Activated CD4-positive, alpha-beta T cell treated with anti-CD3 and anti-CD28 coated beads, Interleukin-2, amount 10 ng/mL, durations not matched to agents 24 days and 14 days (primary cell): ENCODE measurements at places on chromosomes 1 and 21. TPM values are rescaled to one million over a fixed set of nuclear protein-coding genes. Genes with fewer than 3 reads are reported as not detected.
A peak's percentile ranks its signal among the peaks of the same experiment; 100 is the strongest.

GRCh38 chr1:208510192-208510952 lies 266.2 kb upstream of the PLXNA2 start:
- DNase-seq = peak; percentile 22
- no peak overlapping the region for H3K27ac ChIP-seq
- no peak overlapping the region for H3K4me3 ChIP-seq
- H3K36me3 ChIP-seq = no peaks in the 10 kb centered on the region

GRCh38 chr1:219279017-219279770 lies 105.5 kb downstream of the LYPLAL1 start:
- no peaks in the 10 kb centered on the region for H3K36me3 ChIP-seq
- no peak overlapping the region for H3K4me3 ChIP-seq
- no peak for DNase-seq
- no peak overlapping the region for H3K27ac ChIP-seq

- H3K36me3 ChIP-seq = no peaks in the 10 kb centered on the region
- no peak overlapping the region for H3K27ac ChIP-seq
- H3K27me3 ChIP-seq = no peaks in the 10 kb centered on the region
- DNase-seq = no peak
- H3K4me3 ChIP-seq = no peak overlapping the region
- no peaks in the 10 kb centered on the region for H3K4me1 ChIP-seq
Measured at GRCh38 chr1:85850238-85850637, 142.0 kb upstream of the ZNHIT6 start.

GRCh38 chr1:170776777-170777176 lies 112.8 kb downstream of the PRRX1 start:
- no peak overlapping the region for H3K27ac ChIP-seq
- H3K27me3 ChIP-seq = no peaks in the 10 kb centered on the region
- H3K4me1 ChIP-seq = no peaks in the 10 kb centered on the region
- DNase-seq = no peak

GRCh38 chr1:47934243-47934805 lies 62.9 kb downstream of the TRABD2B start:
- H3K4me3 ChIP-seq = no peak overlapping the region
- no peaks in the 10 kb centered on the region for H3K4me1 ChIP-seq
- H3K36me3 ChIP-seq = no peaks in the 10 kb centered on the region
- no peak overlapping the region for H3K27ac ChIP-seq

DNA sequence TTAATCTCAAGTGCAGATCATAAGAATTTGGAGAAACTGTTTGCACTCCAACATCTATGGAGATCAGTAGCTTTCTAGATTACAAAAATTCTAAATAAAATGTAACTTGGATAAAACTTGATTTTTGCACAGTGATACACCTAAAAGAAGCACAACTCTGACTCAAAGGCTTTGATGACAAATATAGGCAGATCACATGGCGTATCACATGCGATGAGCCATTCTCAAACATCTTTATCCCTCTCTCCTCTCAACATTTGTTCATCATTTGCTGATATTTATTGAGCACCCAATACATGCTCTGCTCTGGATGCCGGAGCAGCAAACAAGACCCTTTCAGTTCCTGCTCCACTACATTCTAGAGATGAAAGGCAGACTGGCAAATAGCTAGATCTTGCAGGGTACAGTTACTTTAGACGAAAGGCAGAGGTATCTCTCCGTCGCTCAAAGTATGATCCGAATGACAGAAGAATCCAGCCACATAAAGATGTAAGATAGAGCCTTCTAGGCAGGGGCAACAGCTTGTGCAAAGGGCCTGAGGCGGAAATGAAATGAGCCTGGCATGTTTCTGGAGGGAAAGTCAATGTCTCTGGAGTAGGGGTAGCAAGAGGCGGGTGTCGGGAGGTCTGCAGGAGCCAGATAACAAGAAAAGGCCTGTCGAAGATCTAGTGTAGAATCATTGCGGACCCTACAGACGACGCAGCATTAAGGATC lies 145.8 kb upstream of the ERRFI1 start:
- H3K4me1 ChIP-seq = peaks cover 18% of the 10 kb centered on the region
- DNase-seq = no peak
- H3K36me3 ChIP-seq = no peaks in the 10 kb centered on the region
- H3K27ac ChIP-seq = no peak overlapping the region

Gene TEX38
- not detected in 2 replicates for total RNA-seq

Gene BEST4
- 0.77 and 0.83 TPM in 2 replicates for total RNA-seq

DNA sequence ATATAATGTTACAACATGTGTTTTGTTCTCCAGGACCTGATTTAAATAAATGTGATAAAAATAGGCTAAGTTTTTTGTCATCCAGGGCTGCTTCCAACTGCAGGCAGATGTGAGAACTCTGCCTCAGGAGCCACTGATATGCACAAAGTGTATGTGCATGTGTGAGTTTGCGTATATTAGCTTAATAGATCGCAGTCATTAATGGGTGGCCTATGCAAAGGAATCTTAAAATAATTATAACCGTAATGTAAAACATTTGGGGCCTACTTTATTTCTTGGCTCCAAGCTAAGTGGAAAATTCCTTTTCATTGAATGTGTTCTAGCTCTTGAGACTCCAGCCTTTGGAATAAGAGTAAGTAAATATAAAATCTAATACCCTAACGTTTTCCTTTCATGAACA lies 16.8 kb downstream of the DHX9 start:
- DNase-seq = no peak
- peaks cover 14% of the 10 kb centered on the region for H3K4me1 ChIP-seq
- H3K4me3 ChIP-seq = no peak overlapping the region
- no peaks in the 10 kb centered on the region for H3K27me3 ChIP-seq
- peaks cover 82% of the 10 kb centered on the region for H3K36me3 ChIP-seq
- H3K27ac ChIP-seq = no peak overlapping the region

DNA sequence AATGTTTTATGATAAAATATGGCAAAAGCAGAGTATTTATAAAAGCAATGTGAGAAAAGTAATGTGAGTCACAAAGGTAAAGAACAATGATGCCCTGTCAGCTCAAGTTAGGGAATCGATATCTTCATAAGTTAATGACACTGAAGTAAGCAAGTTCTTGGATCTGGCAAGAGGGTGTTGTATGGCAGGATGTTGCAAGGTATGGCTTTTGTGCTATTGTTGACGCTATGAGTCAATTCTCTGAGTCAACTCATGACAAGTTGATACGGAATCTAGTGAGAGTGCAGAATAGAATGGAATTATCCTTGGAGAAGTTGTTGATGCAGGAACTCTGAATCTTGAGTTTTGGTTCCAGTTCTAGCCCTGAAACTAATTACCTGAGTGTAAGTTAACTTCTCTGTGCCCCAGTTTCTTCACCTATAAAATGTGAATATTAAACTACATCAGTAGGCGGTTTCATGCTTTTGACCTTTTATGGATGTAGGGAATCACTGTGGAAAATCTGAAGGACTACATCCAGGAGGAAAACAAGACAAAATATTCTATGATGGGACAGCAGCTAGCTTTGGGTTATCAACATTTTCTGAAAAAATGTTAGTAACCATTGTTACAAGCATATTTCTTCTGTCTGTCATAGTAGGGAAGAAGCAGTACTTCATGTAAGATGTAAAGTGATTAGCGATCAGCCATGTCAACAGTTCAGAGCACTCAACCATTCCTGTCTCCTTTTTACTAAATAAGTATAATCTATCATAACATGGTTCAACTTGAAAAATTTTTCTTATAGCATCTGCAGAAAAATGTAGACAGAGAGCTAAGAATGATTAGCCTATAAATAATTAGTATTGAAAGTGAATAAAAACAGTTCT lies 96.9 kb downstream of the ATP6V1G3 start:
- DNase-seq = no peak
- H3K4me1 ChIP-seq = no peaks in the 10 kb centered on the region
- no peak overlapping the region for H3K4me3 ChIP-seq
- peaks cover 11% of the 10 kb centered on the region for H3K27me3 ChIP-seq

DNA sequence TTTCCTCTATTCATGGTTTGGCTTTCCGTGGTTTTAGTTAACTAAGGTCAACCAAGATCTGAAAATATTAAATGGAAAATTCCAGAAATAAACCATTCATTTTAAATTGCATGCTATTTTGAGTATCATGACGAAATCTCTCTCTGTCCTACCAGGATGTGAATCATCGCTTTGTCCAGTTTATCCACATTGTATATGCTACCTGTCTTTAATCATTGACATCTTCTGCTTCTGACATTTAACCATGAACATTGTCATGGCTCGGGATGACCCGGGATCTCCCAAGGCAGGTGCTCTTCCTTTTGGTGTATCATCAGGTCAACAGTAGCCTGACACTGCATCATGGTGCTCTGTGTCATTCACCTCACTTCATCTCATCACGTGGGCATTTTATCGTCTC lies 125.5 kb upstream of the HNRNPU start:
- no peaks in the 10 kb centered on the region for H3K36me3 ChIP-seq
- no peak overlapping the region for H3K4me3 ChIP-seq
- DNase-seq = no peak
- H3K4me1 ChIP-seq = no peaks in the 10 kb centered on the region

GRCh38 chr1:115955228-115955627 lies 21.1 kb upstream of the SLC22A15 start:
- no peak for DNase-seq
- H3K4me3 ChIP-seq = no peak overlapping the region
- H3K27me3 ChIP-seq = peaks cover 19% of the 10 kb centered on the region
- H3K4me1 ChIP-seq = peaks cover 4% of the 10 kb centered on the region
- no peaks in the 10 kb centered on the region for H3K36me3 ChIP-seq

Gene GNAT2
- 0.33 TPM in 2 replicates for total RNA-seq

DNA sequence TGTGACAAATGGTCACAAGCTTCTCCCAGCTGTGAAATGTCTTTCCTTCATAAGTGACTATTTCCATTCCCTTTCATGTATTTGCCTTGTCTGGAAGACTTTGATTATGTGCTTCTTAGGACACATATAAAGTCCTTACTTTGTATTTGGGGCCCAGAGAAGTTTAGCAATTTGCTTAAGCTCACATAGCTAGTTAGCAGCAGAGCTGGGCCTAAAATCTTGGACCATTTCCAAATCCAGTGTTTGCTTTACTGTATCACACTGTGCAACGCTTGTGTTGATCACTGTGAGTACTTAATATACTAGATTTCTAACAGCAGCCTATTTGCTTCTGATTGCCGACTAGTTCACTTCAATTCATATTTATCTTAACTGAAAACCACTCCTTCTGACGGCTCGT lies 2.2 kb upstream of the KCNA3 start:
- peaks cover 35% of the 10 kb centered on the region for H3K36me3 ChIP-seq
- H3K27me3 ChIP-seq = no peaks in the 10 kb centered on the region
- H3K4me1 ChIP-seq = peaks cover 37% of the 10 kb centered on the region
- DNase-seq = no peak
- H3K4me3 ChIP-seq = no peak overlapping the region

DNA sequence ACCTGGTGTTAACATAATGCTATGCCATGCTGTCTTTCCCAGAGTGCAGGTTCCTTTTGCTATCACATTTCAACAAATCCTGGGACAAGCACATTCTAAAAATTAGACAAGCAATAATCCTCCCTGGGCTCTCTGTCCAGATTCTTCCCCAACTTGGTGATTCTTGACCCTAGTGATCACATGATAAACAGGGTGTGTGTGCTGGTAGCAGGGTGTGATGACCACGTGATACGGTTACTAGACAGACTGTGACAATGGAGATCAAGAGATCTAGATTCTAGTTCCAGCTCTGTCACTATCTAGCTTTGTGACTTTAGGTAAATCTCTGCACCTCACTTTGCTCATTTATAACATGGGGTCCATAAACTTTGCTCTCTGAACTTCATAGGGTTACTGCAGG lies 61.9 kb upstream of the HSD17B7 start:
- DNase-seq = no peak
- no peak overlapping the region for H3K27ac ChIP-seq
- no peaks in the 10 kb centered on the region for H3K4me1 ChIP-seq
- H3K36me3 ChIP-seq = no peaks in the 10 kb centered on the region

- no peak overlapping the region for H3K4me3 ChIP-seq
- no peaks in the 10 kb centered on the region for H3K27me3 ChIP-seq
- no peak for DNase-seq
- peaks cover 15% of the 10 kb centered on the region for H3K36me3 ChIP-seq
- H3K27ac ChIP-seq = no peak overlapping the region
Measured at GRCh38 chr1:20936216-20936615, 149.1 kb upstream of the HP1BP3 start.

DNA sequence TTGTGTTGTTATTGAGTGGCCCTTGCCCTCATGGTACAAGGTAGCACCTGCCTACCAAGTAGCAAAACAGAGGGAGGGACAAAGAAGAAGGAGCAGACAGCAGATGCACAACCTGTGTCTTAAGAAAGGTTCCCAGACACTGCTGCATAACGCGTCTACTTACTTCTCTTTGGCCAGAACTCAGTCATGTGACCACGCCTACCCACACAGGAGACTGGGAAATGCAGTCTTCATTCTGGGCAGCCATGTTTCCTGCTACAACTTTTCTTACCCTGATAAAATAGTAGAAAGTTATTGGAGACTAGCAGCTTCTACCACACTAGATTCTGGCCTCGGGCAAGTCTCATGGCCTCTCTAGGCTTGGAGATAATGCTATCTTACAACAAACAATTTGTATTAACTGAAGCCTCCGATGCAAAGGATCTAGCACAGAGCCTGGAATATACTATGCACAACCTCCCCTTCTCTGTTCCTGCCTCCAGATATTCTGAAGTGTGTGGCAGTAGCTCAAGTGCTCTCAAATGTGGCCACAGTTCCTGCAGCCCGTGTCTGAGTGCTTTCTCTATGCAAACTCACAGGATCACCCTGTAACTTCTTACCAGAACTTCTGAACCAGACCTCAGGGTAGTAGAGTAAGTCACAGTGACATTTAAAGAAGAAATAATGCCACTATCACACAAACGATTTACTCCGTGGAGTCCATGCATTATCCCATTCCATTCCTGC lies 34.1 kb upstream of the BTG2 start:
- no peaks in the 10 kb centered on the region for H3K36me3 ChIP-seq
- no peak overlapping the region for H3K4me3 ChIP-seq
- H3K27ac ChIP-seq = peak overlapping the region; percentile 52
- H3K4me1 ChIP-seq = peaks cover 45% of the 10 kb centered on the region
- peaks cover 2% of the 10 kb centered on the region for H3K27me3 ChIP-seq

Gene CENPL
- 23.2 and 24.4 TPM in 2 replicates for total RNA-seq

DNA sequence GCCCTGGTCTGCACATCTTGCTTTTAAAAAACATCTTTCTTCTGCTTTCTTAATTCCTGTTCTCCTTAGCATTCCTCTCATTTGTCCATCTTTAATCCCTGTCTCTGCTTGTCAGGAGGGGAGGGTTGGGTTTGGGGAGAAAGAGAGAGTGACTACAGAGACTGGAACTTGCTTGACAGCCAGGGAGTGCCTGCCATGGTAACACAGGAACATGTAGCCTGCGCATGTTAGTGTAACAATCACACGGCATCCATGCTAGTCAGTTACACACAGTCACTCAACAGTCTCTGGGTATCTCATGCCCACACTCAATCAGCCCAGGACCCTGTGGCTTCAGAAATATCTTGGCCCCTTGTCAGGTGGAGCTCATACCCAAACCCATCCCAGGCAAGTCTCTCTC lies 818 bp upstream of the TFAP2E start:
- DNase-seq = no peak
- no peak overlapping the region for H3K27ac ChIP-seq
- H3K4me1 ChIP-seq = peaks cover 9% of the 10 kb centered on the region
- peaks cover 36% of the 10 kb centered on the region for H3K27me3 ChIP-seq
- H3K36me3 ChIP-seq = peaks cover 1% of the 10 kb centered on the region
- no peak overlapping the region for H3K4me3 ChIP-seq
